Kasumi-1 (cell line): ENCODE measurements at places on chromosomes 3 and 15.

GRCh38 chr3:124691599-124691998, 38.7 kb upstream of the UMPS start:
- DNase-seq, result no peak

DNA sequence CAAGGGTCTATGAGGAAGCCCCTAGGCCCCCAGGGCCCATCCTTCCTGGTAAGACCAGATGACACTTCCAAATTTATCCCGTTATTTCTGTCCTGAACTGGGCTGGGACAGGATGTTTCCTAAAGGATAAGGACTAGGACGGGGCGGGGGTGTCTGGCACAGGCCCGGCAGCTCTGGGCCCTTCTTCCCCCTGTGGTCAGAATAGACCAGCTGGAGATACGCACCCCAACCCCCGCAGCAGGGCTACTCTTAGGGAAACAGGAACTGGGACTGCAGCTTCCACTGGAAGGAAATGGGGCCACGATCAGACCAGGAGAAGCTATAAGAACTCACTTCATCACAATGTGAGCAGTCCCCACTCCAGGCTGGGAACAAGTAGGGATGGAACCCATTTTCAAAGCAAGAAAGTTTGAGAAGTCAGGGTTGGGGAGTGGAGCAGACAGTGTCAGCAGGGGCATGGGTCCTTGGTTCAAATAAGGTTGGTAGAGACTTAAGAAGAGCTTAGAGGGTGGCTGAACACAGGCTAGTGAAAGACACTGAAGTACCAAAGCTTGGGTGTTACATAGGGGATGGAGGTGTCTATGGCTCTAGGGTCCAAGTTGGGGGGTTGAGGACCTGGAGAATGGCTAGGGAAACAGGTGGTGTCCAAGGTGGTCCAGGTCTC, 1.1 kb downstream of the NCKIPSD start:
- DNase-seq, result peak; percentile 74

DNA sequence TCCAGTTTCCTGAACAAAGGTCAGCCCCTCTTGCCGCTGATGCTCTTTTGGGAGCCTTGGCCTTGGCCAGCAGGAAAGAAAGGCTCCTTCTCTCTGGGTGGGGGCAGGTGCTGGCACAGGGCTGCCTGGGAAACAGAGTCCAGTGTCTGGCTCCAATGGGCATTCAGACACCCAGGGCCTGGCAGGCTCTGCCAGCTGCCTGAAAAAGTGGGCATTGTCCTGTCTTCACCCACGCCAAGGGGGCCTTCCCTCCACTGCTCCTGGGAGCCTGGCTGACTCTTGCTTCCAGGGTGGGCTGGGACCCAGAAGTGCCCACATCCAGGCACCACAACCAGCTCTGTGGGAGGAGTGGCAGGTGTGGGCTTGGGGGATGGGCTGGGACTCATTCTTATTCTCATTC, 62.7 kb downstream of the RHCG start:
- DNase-seq, result no peak

DNA sequence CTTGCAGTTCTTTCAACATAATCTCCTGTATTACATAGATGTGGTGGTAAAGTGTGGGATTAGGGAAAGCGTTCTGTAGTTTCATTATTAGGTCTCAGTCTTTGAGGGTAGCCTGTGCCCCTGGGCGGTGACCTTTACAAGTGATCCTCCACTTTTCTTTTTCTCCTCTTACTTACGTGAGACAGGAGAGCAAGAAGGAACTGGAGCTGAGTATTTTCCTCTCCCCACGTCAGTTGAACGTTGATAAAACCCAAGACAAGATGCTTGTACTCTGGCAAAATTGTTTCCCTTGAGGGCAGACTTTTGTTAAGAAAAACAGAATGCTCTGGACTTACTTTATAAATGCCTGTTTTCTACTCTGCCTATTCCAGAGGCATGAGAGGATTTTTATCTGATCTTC, 378.7 kb downstream of the ZNF385D start:
- DNase-seq, result peak; percentile 50

- no peak for DNase-seq
Observed at GRCh38 chr3:192929146-192929545, 11.5 kb upstream of the MB21D2 start.

GRCh38 chr3:139893963-139894642, 40.9 kb upstream of the CLSTN2 start:
- no peak for DNase-seq
